ENCODE measurements at places on chromosomes 4 and X.

- DNase-seq, result peak; percentile 65
These were observed 21.1 kb downstream of the ACOX3 start for GRCh38 chr4:8419222-8420041.

GRCh38 chr4:70667740-70668535, 1.6 kb upstream of the JCHAIN start:
- DNase-seq, result no peak

DNA sequence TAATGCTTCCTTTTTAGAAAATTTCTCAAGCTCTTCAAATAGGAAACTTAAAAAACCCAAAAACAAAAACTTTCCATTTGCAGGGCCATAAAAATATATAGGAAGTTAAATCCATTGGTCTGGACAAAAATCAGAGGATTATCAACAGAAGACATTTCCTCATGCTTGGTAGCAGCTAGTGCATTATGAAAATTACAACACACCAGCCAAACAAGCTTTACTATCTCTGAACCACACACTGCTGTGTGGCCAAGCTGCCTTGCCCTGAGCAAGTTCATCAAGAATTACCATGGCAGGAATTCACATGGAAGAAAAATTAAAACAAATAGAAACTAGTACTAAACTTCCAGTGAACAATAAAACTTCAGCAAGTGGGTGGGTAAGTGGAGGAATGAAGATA, 3.6 kb downstream of the USP46 start:
- DNase-seq, result no peak

- DNase-seq, result no peak
These were observed 165.3 kb downstream of the GLRA2 start for GRCh38 chrX:14694611-14695010.

- DNase-seq, result no peak
These were observed 260.2 kb upstream of the PPARGC1A start for GRCh38 chr4:24150034-24150433.

DNA sequence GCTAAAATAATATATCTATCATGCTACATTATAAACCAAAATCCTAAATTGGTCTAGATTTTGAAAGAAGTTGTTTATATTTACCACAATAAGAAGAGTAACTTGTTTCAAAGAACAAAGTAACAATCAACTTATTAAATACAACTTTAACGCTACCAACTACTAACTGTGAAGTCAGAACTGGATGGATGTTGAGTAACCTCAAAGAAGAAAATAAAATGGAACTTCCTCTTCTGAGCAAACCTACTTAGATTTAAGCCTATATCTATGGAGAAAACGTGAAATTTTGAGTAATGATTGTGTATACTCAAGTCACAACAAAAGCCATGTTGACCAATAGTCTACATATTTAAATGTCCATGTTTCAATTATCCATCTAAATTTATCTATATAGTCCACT, 25.7 kb downstream of the SH3RF1 start:
- DNase-seq, result peak; percentile 55

DNA sequence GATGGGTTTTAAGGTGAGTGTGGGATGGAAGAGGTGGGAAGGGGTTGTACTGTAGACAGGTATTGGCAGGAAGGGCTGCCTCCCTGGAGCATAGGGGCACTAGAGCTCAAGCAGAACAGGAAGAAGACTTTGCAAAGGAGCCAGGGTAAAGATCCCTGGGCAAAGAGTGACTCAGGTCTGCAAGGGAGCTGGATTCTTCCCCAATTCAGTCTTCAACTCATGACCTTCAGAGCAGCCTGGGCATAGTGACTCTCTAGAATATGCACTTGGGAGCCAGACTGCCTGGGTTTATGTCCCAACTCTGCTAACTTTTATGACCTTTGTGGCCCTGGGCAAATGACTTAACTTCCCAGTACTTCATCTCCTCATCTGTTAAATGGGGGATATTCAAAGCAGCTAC, 4.0 kb downstream of the LONRF3 start:
- peak; percentile 60 for DNase-seq

- no peak for DNase-seq
These were observed 19.2 kb upstream of the MAB21L2 start for GRCh38 chr4:150562751-150563150.

DNA sequence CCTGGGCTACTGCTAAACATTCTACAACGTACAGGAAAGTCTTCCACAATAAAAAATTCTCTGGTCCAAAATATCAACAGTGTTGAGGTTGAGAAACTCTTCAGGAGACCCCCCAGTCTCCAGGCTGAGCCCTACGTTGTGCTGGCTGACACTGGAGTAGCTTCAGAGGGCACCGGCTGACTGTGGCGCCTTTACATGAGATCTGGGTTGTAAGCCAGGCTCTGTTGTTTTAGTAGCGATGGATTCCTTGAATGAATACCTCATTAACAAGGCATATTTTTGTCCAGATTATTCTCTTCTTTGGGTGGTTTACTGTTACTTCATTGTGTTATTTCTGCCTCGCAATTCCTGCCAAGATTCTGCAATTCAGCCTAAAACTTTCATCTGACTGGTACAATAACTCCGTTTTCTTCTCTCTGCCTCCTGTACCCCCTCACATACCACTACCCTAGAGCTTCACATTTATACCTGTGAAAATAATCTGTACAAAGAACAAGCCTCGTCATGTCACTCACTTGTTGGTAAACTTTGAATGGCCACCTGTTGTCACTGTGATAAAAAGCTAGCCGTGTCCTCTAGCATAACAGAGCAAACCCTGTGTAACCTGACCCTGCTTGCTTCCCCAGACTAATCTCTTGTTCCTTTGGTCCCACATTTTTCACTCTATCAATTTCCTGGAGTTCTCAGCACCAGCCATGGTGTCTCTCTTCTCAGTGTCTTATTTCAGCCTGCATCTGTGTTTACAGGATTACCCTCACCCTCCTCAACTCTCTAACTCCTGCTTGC, 1476.1 kb upstream of the TENM3 start:
- no peak for DNase-seq

GRCh38 chr4:13626492-13627177, 890 bp downstream of the BOD1L1 start:
- no peak for DNase-seq

DNA sequence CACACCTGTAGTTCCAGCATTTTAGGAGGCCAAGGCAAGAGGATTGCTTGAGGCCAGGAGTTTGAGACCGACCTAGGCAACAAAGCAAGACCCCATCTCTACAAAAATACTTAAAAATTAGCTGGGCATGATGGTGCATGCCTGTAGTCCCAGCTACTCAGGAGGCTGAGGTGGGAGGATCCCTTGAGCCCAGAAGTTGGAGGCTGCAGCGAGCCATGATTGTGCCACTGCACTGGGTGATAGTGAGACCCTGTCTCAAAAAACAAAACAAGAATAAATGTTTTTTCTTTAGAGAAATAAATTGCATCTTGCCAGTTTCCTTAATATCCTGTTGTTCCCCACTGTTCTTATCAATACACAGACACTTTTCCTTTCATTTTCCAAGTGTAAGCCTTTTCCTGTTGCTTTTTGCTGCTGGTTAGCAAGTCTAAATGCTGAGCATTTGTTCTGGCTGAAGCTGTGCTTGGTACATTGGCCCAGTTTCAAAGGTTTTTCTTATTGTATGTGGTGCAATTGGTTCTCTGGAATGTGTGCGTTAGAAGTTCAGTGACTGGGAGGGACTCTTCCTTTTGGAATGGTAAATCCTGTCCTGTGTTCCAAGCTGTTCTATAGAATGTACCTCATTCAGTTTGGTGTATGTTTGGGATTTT, 98.2 kb downstream of the AFF1 start:
- DNase-seq, result no peak

GRCh38 chrX:110722135-110722534, 73.5 kb downstream of the CHRDL1 start:
- no peak for DNase-seq

DNA sequence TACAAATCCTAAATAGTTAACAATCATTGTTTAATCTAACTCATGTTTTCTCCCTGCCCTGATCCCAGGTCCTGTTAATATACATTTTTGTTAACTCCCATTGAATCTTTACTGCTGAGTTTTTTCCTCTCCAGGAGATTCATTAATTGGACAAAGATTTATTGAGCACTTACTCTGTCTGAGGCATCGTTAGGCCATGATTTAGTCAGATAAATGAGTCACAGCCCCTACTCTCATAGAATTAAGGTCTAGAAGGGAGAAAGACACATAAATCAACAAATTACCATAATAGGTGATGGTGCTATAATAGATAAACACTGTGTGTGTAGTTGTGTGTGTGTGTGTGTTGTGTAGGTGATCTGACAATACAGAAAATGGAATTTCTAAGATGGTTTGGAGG, 112.5 kb downstream of the MAPK10 start:
- DNase-seq, result no peak

GRCh38 chrX:55026143-55026542, 4.6 kb downstream of the ALAS2 start:
- no peak for DNase-seq

- DNase-seq, result peak; percentile 68
These were observed 645.4 kb downstream of the BCOR start for GRCh38 chrX:39452401-39452800.

DNA sequence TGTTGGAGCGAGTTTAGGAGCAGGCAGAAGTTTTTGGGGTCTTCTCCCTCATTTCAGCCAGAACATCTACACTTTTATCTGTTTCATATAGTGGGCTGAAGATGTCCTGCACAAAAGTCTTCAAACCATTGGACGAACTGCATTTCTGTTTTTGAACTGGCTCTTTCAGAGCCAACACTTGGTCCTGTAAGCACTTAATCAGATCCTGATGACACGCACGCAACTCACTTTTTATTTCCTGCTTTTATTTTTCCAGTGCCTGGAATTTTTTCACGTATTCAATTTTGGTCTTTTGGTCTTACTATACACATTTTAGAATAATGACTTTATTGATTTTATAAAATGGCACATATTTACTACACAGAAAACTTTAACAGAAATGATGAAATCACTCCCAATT, 40.2 kb upstream of the NKX3-2 start:
- DNase-seq, result no peak

DNA sequence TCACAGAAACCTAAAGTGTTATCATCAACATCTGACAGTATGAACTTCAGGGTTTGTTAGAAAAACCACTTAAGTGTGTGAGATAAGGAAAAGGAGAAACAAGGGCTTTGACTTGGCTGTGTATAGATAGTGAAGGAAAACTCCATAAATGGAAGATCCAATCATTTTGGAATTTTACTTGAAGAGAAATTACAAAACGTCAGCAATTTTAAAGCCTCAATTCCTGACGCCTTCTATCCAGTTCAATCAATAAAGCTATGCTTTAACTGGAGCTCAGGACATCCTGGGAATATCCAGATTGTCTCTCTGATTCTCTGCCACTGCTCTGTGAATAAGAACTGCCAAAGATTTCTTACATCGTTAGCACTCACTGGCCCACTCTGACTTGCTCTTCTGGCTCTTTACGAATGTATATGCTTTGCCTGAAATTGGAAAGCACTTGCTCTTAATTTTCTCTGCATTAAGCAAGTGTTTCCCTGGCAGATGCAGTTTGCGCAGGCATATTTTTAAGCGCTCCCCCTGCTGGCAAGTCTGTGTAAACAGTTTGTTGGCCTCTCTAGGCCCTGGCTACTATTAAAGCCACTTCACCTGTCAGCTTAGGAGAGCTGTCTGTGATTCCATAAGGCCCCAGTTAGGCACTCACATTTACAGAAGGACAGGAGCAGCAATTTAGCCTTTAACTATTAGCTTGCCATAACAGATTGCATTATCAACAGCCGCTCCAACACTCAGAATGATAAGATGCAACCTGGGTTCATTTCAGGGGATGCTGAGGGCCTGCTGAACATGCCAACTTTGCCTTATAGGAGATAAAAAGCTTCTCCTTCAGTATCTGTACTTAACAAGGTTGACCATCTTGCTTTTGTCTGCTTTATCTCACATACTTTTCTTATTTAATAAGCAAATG, 251.4 kb upstream of the DDX53 start:
- DNase-seq, result peak; percentile 31

GRCh38 chr4:65960751-65961150, 290.5 kb upstream of the EPHA5 start:
- DNase-seq, result no peak

DNA sequence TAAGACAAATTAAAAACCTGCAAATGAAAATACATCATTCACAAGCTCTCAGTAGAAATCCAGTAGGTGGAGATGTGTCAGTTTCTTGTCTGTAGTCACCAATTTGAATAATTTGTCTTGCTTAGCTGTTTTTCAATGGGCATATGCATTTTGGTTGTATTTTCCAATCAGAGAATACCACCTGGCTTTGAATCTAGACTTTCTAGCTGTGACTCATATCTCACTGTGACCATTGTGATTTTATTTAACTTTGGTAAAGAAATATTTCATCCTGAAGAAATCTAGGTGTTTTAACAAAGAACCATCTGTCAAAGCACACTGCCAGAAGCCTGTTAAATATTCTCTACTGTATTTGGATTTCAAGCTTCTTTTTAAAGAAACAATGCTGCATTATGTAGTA, 1650.6 kb upstream of the IGFBP7 start:
- DNase-seq, result no peak

DNA sequence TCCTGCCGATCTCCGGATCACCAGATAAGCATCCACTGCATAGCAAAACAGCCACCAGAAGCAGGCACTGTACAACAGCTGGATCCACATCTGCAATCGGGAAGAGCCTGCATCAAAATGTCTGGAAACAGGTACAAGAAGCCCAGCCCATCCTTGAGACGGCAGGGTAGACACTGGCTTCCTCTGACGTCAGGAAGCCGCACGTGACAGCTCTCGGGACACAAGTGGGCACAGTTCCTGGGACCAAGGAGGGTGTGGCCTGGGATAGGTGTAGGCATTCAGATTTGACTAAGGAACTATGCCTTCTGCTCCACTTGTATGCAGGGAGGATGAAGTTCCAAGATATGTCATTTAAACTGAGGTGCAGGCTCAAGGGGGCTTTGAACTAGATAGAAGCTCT, 6.3 kb downstream of the GPR143 start:
- DNase-seq, result no peak

DNA sequence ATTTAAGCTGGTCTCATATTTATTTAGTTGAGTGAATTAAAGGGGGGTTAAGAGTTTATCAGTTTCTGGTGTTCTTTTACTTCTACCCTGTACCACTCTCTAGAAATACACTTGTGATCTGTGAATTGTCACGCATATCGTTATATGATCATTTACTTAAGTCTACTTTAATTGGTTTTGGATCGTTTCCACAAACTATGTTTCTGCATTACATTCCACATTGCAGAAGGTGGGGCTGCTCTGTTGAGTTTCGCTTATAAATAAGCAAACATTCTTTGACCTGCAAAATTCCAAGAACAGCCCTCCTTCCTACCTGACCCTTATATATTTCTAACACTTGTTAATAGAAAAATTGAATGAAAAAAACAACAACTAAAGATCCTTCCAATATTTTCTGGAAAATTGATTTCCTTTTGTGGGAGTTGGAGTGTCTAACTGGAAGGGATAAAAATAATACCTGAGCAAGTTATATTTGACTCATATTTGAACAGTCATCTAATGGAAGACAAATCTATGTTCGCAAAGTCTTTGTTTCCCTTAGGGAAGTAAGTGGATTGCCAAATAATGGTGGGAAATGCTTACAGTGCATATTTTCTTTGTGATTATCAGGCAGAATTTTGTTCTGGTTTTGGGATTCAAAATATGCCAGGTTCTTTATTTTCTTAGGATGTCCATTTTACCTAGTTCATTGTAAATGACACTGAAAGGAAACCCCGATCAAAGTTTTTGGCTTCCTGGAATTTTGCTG, 152.7 kb downstream of the RELL1 start:
- no peak for DNase-seq

All from inflammatory macrophage (primary cell).